ENCODE measurements at places on chromosomes 4 and X. TPM values are rescaled to one million over a fixed set of nuclear protein-coding genes. Genes with fewer than 3 reads are reported as not detected.

- no peak for DNase-seq
- H3K27me3 ChIP-seq = no peaks in the 10 kb centered on the region
- no peak overlapping the region for H3K4me3 ChIP-seq
- H3K36me3 ChIP-seq = peaks cover 4% of the 10 kb centered on the region
These were observed 145.4 kb downstream of the FNIP2 start for GRCh38 chr4:158914218-158914617.

RBMX2 gene
- 11.6 TPM for total RNA-seq

AP1AR gene
- total RNA-seq = 9.6 TPM

- H3K27me3 ChIP-seq = no peaks in the 10 kb centered on the region
- no peaks in the 10 kb centered on the region for H3K4me1 ChIP-seq
- DNase-seq = no peak
- H3K4me3 ChIP-seq = no peak overlapping the region
- H3K27ac ChIP-seq = no peak overlapping the region
- H3K36me3 ChIP-seq = no peaks in the 10 kb centered on the region
These were observed 50.9 kb downstream of the IDS start for GRCh38 chrX:149453906-149454822.

CYSLTR1 gene
- 1.2 TPM for total RNA-seq

ATP11C gene
- total RNA-seq = 3.7 TPM

DNA sequence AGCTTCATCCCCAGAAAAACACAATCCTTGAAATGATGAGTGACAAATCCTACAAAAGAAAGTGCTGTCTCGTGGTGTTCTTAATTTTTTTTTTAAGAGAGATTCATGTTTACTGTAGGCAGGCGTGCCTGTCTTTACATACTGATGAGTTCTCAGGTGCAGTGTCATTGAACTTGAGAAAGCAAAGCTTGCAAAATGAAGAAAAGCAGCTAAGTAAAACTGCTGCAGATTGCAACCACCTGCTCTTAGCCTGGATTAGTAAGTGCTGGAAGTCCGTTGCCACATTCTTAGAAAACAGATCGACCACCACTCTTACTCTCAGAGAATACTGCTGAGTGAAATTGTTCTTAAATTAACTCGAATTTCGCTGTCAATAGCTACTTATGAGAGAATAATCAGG is 854.6 kb downstream of the TRIML1 start:
- H3K36me3 ChIP-seq = no peaks in the 10 kb centered on the region
- no peak overlapping the region for H3K4me3 ChIP-seq
- H3K4me1 ChIP-seq = no peaks in the 10 kb centered on the region
- no peak overlapping the region for H3K27ac ChIP-seq

CT45A10 gene
- not detected for total RNA-seq

GRCh38 chr4:181443021-181443420 is 800.2 kb upstream of the TENM3 start:
- no peak overlapping the region for H3K27ac ChIP-seq
- DNase-seq = no peak
- H3K36me3 ChIP-seq = no peaks in the 10 kb centered on the region

DNA sequence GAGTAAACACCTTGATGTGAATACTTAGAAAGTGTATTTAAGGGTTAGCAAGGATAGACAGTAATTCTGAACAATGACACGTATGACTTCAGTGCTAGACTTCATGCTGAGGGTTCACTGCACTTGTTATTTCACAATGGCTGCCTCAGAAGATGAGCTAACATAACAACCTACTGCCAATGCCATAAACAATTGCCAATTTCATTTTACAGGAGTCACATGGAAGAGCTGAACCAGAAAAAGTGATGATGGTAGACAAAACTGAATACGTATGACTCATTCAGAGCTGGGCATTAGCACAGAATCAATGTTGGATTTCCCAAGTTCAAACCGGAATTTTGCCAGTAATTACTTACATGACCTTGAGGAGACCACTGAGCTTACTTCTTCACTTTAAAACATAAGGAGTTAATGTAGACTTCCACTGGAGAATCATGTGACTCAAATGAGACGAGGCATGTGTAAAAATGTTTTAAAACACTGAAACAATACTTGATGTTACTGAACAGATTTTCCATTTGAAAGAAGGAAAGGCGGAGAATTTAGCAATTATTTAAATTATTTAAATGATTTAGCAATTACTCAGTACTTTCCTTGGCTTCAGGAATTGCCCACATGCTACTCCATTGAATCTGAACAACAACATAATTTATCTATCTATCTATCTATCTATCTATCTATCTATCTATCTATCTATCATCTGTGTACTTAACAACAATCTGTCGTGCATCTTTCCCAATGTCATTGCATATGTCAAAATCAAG is 868.5 kb upstream of the SLIT2 start:
- DNase-seq = no peak
- H3K36me3 ChIP-seq = no peaks in the 10 kb centered on the region
- H3K27me3 ChIP-seq = no peaks in the 10 kb centered on the region
- no peak overlapping the region for H3K4me3 ChIP-seq

GABRG1 gene
- not detected for total RNA-seq

CHIC2 gene
- total RNA-seq = 9.1 TPM

ADH1B gene
- 91.9 TPM for total RNA-seq

- no peak overlapping the region for H3K27ac ChIP-seq
- no peak overlapping the region for H3K4me3 ChIP-seq
- H3K27me3 ChIP-seq = no peaks in the 10 kb centered on the region
- H3K4me1 ChIP-seq = no peaks in the 10 kb centered on the region
These were observed 81.8 kb upstream of the TRPC5 start for GRCh38 chrX:112164420-112164819.

GRCh38 chr4:102779204-102779603 is 18.4 kb upstream of the MANBA start:
- no peak for DNase-seq
- H3K4me1 ChIP-seq = peaks cover 7% of the 10 kb centered on the region
- H3K27me3 ChIP-seq = no peaks in the 10 kb centered on the region
- no peak overlapping the region for H3K4me3 ChIP-seq

- H3K27me3 ChIP-seq = no peaks in the 10 kb centered on the region
- no peak for DNase-seq
- no peaks in the 10 kb centered on the region for H3K36me3 ChIP-seq
- H3K4me3 ChIP-seq = no peak overlapping the region
- no peaks in the 10 kb centered on the region for H3K4me1 ChIP-seq
These were observed 74.7 kb downstream of the UGT8 start for GRCh38 chr4:114673306-114673705.

- H3K36me3 ChIP-seq = no peaks in the 10 kb centered on the region
- no peaks in the 10 kb centered on the region for H3K4me1 ChIP-seq
- no peaks in the 10 kb centered on the region for H3K27me3 ChIP-seq
- no peak for DNase-seq
- H3K27ac ChIP-seq = no peak overlapping the region
These were observed 2.4 kb upstream of the CTAG2 start for GRCh38 chrX:154655786-154656185.

- DNase-seq = no peak
- H3K4me1 ChIP-seq = peaks cover 3% of the 10 kb centered on the region
- H3K27ac ChIP-seq = no peak overlapping the region
- no peaks in the 10 kb centered on the region for H3K36me3 ChIP-seq
- no peaks in the 10 kb centered on the region for H3K27me3 ChIP-seq
- H3K4me3 ChIP-seq = no peak overlapping the region
These were observed 22.0 kb upstream of the PPARGC1A start for GRCh38 chr4:23911675-23912455.

MAP3K15 gene
- not detected for total RNA-seq

CYLC1 gene
- total RNA-seq = not detected

DNA sequence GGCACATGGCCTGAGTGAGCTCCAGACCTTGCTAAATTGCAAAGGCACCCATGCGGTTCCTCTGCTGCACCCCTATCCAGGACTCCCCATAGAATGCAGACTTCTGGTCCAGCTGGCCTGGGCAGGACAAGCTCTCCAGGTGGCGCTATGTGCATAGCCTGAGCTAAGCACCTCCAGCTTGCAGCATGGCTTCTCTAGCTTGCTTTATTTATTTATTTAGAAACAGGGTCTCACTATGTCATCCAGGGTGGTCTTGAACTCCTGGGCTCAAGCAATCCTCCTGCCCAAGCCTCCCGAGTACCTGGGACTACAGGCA is 5.5 kb upstream of the WFS1 start:
- H3K36me3 ChIP-seq = no peaks in the 10 kb centered on the region
- peaks cover 16% of the 10 kb centered on the region for H3K27me3 ChIP-seq
- no peak for DNase-seq
- H3K27ac ChIP-seq = no peak overlapping the region
- H3K4me3 ChIP-seq = no peak overlapping the region
- peaks cover 4% of the 10 kb centered on the region for H3K4me1 ChIP-seq

RTL9 gene
- total RNA-seq = 0.66 TPM

KLHL5 gene
- 11.2 TPM for total RNA-seq

- no peaks in the 10 kb centered on the region for H3K27me3 ChIP-seq
- peaks cover 29% of the 10 kb centered on the region for H3K4me1 ChIP-seq
- H3K27ac ChIP-seq = no peak overlapping the region
- no peak overlapping the region for H3K4me3 ChIP-seq
- no peaks in the 10 kb centered on the region for H3K36me3 ChIP-seq
These were observed 182.7 kb downstream of the KIT start for GRCh38 chr4:54840430-54840829.

DNA sequence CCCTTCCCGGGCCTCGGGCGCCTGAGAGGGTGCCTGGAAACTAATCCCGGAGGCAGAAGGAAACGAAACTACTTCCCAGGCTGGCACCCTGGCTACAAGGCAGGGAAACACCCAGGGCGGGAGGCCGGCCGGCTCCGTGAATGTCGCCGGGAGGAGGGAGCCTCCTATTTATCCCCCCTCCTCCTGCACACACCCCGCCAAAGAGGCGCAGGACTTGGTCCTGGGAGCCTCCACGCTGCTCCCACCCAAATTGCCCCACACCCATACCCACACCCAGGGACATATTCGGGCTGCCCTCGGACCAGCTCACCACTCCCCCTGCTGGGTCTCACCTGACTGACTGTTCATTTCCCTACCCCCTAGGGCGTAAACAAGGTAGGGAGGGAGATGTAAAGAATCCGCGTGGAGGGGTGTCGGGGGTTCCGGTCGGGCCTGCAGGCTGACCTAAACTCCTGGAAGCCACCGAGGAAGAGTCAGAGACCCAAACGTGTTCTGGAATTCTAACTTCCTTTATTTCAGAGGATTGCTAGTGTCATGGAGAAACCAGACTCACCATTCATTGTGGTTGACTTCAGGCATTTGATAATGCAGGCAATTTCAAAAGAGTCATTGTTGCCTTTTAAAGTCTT is at the start of gene BTC:
TSS of gene BTC (minus strand) at position 142 of the 629 bp plus-strand sequence. CDS start 198 bp downstream, outside the sequence.
- H3K4me3 ChIP-seq = peak within 1 kb of the TSS; percentile 69
- H3K4me1 ChIP-seq = peaks cover 12% of the 10 kb centered on the region
- no peak for DNase-seq
- peaks cover 58% of the 10 kb centered on the region for H3K27me3 ChIP-seq

- no peak overlapping the region for H3K27ac ChIP-seq
- DNase-seq = no peak
- no peaks in the 10 kb centered on the region for H3K4me1 ChIP-seq
- peaks cover 3% of the 10 kb centered on the region for H3K27me3 ChIP-seq
These were observed 78.8 kb upstream of the LEF1 start for GRCh38 chr4:108247387-108248049.

DNA sequence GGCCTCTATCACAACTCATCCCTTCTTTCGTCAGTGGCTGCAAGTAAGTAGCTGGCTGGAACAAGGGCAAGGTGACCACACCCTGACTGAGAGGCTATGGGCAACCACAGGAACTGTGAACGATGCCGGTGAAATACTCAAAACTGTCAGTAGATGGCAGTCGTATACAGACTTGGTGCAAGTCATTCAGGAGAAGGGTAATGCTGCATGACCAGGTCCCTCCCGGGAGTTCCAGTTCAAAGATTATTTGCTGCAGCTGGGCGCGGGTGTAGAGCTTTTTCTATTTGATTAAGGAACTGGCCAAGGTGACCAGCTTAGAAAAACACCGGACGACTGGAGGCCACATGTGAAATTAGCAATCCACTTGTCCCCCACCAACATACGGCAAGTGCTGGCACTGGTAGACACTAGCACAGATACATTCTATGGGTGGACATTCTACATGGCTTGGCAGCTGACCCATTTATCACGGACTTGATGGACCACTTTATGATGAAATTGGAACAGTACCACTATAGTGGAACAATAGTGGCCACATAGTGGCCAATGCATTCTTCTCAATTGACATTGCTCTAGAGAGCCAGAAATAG is 726.6 kb downstream of the TRAM1L1 start:
- no peak for DNase-seq
- no peaks in the 10 kb centered on the region for H3K4me1 ChIP-seq

DNA sequence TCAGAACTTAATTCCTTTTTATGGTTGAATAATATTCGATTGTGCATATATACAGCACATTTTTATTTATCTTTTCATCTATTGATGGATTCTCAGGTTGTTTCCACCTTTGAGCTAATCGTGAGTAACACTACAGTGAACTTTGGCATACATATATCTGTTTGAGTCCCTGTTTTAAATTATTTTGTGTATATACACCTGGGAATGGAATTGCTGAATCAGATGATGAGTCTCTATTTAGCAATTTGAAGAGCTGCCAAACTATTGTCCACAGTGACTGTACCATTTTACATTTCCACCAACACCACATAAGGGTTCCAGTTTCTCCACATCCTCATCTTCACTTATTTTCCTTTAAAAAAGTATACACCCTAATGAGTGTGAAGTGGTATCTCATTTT is 166.2 kb upstream of the FGF13 start:
- no peak overlapping the region for H3K27ac ChIP-seq
- no peaks in the 10 kb centered on the region for H3K4me1 ChIP-seq
- no peaks in the 10 kb centered on the region for H3K36me3 ChIP-seq

- H3K27me3 ChIP-seq = peaks cover 14% of the 10 kb centered on the region
- H3K4me3 ChIP-seq = no peak overlapping the region
- no peaks in the 10 kb centered on the region for H3K36me3 ChIP-seq
- no peak for DNase-seq
- H3K27ac ChIP-seq = no peak overlapping the region
- H3K4me1 ChIP-seq = no peaks in the 10 kb centered on the region
These were observed 121.7 kb downstream of the RASGEF1B start for GRCh38 chr4:81350040-81350439.

- H3K27ac ChIP-seq = no peak overlapping the region
- H3K36me3 ChIP-seq = no peaks in the 10 kb centered on the region
- no peaks in the 10 kb centered on the region for H3K27me3 ChIP-seq
- H3K4me3 ChIP-seq = no peak overlapping the region
- no peak for DNase-seq
- peaks cover 8% of the 10 kb centered on the region for H3K4me1 ChIP-seq
These were observed 17.0 kb downstream of the CA5B start for GRCh38 chrX:15755091-15755490.
